ENCODE measurements at places on chromosomes 11 and 22.

DNA sequence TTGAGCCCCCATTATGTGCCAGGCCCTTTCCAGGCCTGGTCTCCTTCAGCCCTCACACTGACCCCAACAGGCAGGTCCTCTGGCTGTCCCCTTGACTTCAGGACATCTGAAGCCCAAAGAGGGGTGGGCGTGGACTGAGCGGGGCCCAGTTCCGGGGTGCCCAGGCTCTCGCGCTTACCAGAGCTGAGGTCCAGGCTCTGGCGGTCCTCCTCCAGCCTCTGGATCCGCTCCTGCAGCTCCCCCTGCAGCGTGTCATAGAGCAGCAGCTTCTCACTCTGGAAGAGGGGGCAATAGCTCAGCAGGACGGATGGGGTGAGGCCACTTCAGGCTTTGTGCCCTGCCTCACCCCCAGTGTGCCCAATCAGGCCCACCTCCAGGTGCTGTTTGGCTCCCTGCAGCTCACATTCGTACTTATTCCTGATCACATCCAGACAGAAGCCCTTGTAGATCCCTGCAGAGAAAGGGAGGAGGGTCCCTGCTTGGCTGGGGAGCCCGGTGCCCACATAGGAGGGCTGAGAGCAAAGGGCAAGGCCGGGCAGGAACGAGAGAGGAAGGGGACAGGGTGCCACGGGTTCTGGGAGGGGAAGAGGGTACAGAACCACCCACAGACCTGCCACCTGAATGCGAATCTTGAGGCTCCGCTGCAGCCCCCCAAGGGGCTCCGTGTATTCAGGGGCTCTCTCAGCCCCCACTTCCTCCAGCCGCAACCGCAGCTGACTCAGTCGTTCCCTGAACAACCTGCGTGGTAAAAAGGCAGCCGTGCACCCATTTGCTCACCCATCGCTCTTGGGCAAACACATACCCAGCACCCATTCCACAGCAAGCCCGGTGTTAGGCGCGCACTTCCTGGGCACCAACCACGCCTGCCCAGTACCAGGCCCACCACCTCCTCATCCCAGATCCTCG lies 4.1 kb downstream of the BRMS1 start:
- DNase-seq: no peak

GRCh38 chr22:46933040-46933930 lies 170.8 kb downstream of the TBC1D22A start:
- no peak for DNase-seq

GRCh38 chr11:111441443-111441842 lies 62.4 kb upstream of the POU2AF1 start:
- DNase-seq: no peak

GRCh38 chr11:23875176-23875850 lies 621.5 kb upstream of the LUZP2 start:
- DNase-seq: no peak

GRCh38 chr22:24188705-24189248 lies 7.5 kb downstream of the SUSD2 start:
- no peak for DNase-seq
